B cell (primary cell): ENCODE measurements at places on chromosomes 5 and 9. TPM values are rescaled to one million over a fixed set of nuclear protein-coding genes. Genes with fewer than 3 reads are reported as not detected.

GRCh38 chr5:87300744-87301143 lies 33.1 kb downstream of the RASA1 start:
- DNase-seq: no peak

The SEMA6A gene
- total RNA-seq: 0.44 and 0.61 TPM in 2 replicates

DNA sequence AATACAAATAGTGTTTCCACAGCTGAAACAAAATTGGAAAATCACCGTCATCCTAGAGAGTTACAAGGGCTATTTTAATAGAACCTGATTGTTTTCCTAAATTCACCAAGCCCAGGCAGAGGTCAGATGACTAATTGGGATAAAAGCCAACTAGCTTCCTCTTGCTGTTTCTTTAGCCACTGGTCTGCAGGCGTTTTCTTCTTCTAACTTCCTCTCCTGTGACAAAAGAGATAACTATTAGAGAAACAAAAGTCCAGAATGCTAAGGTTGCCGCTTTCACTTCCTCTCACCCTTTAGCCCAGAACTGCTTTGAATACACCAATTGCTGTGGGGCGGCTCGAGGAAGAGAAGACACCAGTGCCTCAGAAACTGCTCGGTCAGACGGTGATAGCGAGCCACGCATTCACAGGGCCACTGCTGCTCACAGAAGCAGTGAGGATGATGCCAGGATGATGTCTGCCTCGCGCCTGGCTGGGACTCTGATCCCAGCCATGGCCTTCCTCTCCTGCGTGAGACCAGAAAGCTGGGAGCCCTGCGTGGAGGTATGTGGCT lies at the start of gene TLR4:
TSS of gene TLR4 (plus strand) at position 380 of the 552 bp plus-strand sequence. CDS start at position 450, 70 bp downstream.
- DNase-seq: peak; percentile 86

The GDF9 gene
- 0.51 and 0.67 TPM in 2 replicates for total RNA-seq

The POU5F2 gene
- 4.6 and 6.4 TPM in 2 replicates for total RNA-seq

DNA sequence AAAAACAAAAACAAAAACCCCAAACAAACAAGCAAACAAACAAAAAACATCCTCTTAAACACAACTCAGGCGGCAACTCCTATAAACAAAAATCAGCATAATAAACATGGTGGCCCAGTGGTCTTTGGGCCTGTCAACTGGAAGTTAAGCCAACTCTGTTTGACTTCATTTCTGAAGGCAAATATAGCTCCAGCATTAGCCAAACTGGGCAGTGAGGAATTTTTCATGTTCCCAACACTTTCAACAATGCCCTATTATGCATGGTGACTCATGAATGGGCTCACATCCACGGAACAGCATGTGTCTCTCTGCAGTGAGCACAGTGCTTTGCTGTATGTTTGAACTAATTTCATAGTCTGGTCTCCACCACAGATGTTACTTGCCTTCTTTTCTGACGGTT lies 143.9 kb upstream of the STC2 start:
- no peak for DNase-seq

The ACSL6 gene
- total RNA-seq: 0.62 TPM in 1 of 2 replicates, not detected in the other

The CSF1R gene
- total RNA-seq: 1.5 and 1.6 TPM in 2 replicates

The TMEM252 gene
- not detected in 2 replicates for total RNA-seq

DNA sequence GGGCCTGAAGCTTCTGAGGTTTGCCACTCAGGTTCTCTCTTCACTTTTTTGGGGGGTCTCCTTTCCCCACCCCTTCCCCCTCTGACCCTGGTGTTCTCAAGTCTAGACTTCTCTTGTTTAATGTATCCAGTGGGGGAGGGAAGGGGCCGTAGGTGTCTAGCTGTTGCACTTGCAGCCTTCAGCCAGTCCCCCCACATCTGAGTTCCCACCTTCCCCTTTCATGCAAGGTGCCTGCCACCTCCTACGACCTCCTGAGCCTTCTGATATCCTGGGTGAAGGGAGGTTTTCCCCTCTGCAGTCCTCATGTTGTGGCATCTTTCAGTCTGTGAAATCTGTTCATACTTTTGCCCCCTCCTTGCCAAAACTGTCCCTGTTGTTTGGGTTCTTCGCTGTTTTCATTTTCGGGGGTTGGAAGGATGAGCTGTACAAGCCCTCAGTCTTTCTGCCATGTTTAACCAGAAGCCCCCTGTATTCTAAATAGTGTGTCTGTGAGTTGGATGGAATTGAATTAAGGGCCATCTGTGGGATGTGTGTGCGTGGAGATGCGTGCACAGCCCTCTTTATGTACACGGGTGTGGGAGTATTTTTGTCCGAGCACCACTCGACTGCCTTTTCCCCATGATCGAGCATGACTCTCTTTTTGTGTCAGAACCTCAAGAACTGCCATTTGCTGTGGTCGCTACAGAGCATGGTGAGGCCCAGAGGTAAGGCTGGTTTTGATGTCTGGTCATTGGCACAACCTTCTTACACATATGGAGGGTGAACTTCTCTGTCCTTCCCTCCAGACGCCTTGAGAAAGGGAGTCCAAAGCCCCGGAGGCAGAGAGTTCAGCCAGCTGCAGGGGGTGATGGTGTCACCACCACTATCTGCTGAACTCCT lies 23.6 kb downstream of the PRRC2B start:
- DNase-seq: no peak

The ADAMTSL1 gene
- not detected in 2 replicates for total RNA-seq

GRCh38 chr5:52909192-52909591 lies 80.0 kb upstream of the ITGA2 start:
- no peak for DNase-seq

- DNase-seq: no peak
These were observed 30.1 kb downstream of the NIPSNAP3B start for GRCh38 chr9:104794070-104794469.

GRCh38 chr9:114995681-114996221 lies 65.4 kb upstream of the TNFSF8 start:
- no peak for DNase-seq

GRCh38 chr5:164364237-164365208 lies 859.1 kb downstream of the MAT2B start:
- no peak for DNase-seq

GRCh38 chr9:27471366-27471765 lies 52.7 kb upstream of the IFNK start:
- DNase-seq: no peak

DNA sequence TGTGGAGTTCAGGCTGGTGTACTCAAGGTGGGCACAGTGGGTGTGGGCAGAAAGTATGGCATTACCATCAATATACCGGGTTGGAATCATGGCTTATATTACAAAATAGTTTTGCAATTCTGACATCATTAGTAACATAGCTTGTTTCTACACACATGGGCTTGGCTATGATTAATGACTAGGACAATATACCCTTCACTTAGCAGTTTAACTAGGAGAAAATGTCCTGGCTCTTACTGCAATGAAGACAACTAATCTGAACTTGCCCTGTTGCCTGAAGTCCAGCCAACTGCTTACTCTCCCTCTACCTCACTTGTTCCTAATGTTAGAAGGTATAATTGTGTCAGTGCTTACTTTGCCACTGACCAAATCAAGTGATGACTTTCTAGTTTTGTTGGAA lies 612.5 kb downstream of the EFNA5 start:
- DNase-seq: no peak

- DNase-seq: no peak
These were observed 12.6 kb upstream of the EXOC3 start for GRCh38 chr5:430214-430925.

GRCh38 chr9:134358662-134359319 lies 32.5 kb downstream of the RXRA start:
- DNase-seq: no peak

- no peak for DNase-seq
These were observed 33.4 kb downstream of the STC2 start for GRCh38 chr5:173294673-173295320.

The CA9 gene
- total RNA-seq: not detected in 2 replicates

GRCh38 chr5:43564289-43564850 lies 7.5 kb upstream of the PAIP1 start:
- no peak for DNase-seq

DNA sequence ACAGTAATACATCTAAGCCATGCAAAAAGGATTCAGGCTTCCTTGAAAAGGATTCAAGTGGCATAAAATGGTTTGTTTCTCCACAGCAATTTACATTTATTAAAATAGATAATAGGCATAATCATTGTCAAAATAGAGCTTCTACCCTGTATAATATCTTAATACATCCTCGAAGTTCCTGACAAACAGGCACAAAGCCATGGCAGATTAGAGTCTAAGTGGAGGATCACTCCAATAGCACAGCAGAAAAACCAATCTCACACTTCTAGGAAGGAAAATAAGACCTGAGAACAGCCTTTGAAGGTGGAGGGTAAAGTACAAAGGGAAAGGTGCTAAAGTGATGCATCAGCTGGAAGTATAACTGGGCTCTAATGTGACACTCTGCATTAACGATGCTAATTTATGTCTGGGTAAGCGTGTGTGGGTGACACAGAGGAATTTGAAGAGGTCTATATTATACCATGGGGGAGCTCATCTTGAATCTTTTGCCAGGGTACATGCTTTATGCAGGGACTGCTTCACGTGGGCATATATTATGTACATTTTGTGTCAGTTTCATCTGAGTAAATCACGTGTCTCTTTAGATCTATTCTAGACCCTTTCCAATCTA lies 28.8 kb downstream of the PPP2R2B start:
- DNase-seq: no peak

The FAT2 gene
- not detected in 2 replicates for total RNA-seq

The SSBP2 gene
- 40.9 and 41.7 TPM in 2 replicates for total RNA-seq

GRCh38 chr9:70113403-70114022 lies 69.9 kb downstream of the MAMDC2 start:
- peak; percentile 14 for DNase-seq

DNA sequence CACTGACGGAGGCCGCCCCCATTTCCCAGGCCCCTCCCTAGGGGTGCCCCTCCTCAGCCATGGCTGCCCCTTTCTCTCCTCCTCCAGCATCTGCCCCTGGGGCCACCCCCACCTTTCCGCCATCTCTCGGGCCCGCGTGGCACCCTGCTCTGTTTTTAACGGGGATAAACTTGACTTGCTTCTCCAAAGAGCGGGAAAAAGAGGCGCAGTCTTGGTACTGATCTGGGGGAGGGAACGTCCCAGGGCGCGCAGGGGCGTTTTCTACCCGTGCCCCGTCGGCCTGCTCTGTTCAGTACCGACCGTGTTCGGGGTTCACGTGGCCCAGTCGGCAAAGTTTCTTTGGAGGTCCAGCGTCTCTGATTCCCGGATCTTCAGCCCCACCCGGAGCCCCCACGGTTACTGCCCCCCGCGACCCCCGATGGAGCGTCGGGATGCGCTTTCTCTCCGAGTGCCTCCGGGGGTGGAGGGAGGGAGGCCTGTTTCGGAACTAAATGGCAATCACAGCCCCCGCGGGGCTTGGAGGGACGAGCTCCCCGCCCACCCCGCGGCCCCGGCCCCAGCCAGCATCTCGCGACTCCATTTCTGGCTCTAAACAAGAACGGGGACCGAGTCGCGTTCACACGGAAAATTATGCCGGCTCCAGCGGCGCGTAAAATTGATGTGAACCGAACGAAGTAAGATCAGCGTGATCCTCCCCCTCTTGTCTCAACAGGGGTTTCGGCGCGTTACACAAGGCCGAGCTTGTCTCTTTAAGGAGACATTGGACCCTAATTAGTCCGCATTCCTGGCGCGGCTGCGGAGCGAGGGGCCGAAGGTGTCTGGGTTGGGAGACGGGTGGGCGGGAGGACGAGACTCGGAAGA lies 1.1 kb upstream of the TLE4 start:
- peak; percentile 57 for DNase-seq

DNA sequence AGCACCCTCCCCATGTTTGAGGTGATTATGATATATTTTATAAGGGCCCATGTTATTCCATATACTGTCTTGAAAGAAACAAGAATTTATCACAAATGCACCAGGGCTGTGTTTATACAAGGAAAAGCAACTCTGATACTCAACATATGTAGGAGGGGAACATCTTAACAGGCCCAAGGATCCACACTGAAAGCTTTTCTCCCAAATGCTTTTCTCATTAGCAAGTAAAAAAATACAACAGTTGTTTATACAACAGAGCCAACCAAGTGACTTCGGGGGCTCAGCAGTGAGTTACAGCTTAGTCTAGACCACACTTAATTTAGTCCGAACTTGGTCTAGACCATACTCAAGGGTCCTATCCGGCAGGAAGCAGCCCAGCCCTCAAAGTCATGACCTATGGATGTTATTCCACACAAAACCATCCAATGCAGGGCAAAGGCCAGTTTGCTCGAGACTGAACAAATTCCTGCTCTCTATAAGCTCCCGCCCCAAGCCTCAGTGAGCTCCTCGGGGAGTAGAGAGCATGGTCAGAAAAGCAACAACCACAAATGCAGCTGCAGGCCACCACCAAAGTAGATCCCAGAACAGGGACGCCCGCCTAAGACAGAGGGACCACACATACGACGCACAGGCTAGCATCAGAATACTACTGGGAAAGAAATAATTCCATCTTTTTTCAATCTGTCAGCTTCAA lies 6.8 kb downstream of the GZMK start:
- no peak for DNase-seq

The DPYSL3 gene
- not detected in 2 replicates for total RNA-seq

DNA sequence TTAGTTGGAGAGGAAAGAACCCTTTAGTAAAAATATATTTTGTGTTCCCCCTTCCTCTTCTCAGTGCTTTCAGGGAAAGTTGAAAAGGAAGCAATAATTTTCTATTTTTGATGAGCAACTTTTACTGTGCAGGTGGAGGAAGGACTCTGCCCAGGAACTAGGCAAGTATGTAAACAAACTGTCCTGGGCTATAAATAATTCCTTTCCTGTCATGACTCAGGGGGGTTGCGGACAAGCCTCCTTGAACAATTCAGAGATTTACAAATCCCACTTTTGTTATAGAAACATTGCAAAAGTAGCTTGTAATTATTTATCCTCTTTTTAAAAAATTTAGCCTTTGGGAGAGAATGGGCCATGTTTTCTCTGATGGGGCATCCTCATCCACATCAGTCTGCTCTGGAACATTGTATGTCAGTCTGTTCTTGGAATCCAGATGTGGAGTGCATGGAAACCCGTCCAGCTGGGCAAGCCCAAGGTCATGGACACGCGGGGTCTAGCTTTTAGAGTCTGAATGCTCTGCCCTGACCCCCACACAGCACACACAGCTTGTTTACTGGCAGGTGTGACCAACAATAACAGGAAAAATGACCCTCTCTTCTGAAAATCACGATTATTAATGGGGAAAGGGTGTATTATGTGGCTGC lies 127.6 kb downstream of the GADD45G start:
- no peak for DNase-seq

DNA sequence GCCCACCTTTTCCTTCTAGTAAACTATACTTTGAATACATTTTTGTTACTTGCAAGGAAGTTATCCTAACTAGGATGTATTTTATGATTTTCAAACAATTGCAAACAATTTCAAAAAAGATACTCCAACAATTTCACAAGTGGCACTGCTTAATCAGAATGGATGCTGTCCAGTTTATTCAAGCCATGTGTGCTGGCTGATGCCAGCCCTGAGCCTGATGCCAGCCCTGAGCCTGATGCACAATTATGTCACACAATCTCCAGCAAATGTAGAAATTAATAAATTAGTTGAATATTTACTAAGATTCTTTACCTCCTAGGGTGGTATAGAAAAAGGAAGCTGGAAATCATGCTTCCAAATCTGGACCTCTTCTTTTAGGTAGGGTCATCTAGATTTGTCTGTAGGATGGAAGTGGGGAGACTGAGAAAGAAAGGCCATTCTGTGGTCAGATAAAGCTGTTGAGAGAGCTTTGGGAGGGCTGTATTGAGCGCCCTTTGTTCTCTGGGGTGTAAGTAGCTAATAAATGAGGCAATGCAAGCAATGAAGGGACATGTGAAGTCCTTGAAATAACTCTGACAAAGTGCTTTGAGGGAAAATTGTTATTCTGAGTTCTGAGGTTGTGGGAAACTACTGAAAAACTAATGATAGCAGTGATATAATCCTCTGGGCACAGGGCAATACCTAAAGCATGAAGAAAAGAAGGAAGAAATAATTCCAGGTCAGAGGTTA lies 5.8 kb upstream of the C6 start:
- no peak for DNase-seq
